ENCODE measurements at places on chromosomes 12 and 14.
A peak's percentile ranks its signal among the peaks of the same experiment; 100 is the strongest.

DNA sequence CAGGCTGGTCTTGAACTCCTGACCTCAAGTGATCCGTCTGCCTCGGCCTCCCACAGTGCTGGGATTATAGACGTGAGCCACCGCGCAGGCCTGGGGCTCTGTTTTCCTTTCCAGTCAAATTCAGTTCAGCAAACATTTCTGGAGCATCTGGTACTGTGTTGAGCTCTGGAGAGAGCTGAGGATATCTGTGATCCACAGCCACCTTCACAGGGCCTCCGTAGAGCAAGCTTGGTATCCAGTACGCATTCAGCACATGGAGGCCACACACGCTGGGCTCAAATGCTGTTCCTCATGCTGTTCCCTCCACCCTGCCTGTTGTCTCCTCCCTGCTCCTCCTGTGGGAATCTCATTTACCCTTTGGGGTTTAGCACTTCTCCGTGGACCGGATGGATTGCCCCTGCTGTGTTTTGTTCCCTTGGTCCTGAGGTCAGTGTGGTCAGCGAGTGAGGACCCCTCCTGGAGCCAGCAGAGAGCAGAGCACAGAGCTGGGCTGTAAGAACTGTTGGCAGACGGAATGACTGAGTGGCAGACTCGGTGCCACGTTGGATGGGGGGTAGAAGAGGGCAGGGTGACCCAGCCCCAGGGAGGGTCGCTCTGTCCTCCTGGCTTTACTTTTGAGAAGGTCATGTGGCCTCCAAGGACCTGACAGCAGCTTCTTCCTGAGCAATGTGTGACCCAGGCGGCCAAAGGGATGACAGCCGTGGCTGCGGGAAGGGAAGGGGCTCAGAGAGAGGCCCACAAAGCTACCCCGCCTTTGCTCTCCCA lies 891 bp downstream of the RPS6KL1 start:
- DNase-seq, result no peak

DNA sequence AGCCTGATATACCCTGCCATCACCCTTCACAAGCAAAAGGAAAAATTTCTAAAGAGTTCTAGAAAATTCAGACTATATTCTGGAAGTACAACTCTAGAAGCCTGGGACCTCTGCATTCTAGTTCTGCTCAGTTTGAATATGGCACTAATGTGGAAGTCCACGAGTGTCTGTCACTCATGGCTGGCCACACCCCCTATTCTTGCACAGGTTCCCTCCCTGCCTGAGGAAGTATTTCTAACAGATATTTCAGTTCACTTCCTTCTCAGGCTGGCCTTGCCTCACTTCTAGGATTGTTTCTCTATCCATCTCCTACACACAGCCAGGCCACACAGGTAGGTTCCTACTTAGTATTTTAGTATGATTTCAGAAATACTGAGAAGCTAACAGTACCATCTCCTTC lies 67.4 kb downstream of the PHLDA1 start:
- peak; percentile 50 for DNase-seq

DNA sequence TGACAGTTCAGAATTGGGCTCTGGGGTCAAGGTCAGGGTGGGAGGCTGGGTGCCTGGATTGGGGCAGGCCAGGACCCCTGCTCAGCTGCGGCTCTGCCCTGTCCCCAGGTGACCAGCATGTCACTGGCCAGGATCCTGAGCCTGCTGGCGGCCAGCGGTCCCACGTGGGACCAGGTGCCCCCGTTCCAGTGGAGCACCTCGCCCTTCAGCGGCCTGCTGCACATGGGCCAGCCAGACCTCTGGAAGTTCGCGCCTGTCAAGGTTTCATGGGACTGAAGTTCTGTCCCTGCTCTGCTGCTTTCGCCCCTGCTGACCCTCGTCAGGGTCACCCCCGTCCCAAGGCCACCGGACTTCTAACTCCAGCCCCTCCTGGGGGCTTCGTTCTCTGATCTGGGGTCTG lies 15.3 kb downstream of the SDS start:
- DNase-seq, result no peak

GRCh38 chr12:27653661-27654060 lies 42.6 kb upstream of the REP15 start:
- DNase-seq, result no peak

DNA sequence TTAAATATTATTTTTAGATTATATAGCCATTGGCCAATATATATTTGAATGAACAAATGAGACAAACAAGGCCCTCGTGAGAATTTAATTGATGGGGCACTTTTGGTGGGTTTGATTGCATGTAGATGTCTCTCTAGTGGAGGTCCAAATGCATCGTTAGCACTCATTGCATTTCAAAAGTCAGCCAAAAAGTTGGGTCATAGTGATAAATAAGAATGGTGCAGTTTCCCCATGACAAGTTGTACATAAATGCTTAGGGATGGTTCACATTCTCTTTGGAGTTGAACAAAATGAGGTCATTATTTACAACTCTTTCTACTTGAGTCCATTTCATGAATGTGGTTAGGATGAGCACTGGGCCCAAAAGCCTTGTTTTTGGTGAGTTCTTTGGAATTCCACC lies 1.0 kb downstream of the BEST3 start:
- no peak for DNase-seq

GRCh38 chr12:100688451-100688864 lies 106.1 kb upstream of the ANO4 start:
- DNase-seq, result no peak

- no peak for DNase-seq
Measured at GRCh38 chr12:115468087-115468510, 784.1 kb upstream of the TBX3 start.

- DNase-seq, result no peak
Measured at GRCh38 chr12:3879846-3880245, 6.6 kb upstream of the PARP11 start.

DNA sequence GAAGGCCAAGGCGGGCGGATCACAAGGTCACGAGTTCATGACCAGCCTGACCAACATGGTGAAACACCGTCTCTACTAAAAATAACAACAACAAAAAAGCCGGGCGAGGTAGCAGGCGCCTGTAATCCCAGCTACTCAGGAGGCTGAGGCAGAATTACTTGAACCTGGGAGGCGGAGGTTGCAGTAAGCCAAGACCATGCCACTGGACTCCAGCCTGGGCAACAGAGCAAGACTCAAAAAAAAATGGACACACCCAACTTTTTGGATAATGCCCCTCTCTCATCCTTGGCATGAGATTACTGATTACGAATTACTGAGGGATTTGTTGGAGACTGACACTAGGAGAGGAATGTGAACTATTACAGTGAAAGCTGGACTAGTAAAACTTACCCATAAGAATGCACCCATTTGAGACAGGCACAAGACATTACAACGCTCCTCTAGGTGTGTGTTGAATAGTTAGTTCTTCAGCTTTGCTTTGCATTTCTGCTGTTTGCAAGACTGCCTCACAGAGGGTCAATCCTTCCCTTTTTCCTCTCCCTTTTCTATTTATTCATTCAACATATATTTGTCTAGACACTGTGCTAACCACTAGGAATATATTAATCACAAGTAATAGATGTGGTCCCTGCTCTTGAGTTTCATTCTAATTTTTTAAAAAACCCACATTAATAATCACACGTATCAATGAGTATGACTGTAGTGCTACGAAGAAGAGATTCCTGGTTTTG lies 46.0 kb upstream of the OR5AU1 start:
- DNase-seq, result no peak

- peak; percentile 62 for DNase-seq
Measured at GRCh38 chr12:47276621-47277309, 197.0 kb upstream of the AMIGO2 start.

GRCh38 chr12:26044592-26044991 lies 80.2 kb downstream of the BHLHE41 start:
- peak; percentile 38 for DNase-seq

GRCh38 chr12:9763025-9763424 lies 2.3 kb upstream of the CD69 start:
- no peak for DNase-seq

DNA sequence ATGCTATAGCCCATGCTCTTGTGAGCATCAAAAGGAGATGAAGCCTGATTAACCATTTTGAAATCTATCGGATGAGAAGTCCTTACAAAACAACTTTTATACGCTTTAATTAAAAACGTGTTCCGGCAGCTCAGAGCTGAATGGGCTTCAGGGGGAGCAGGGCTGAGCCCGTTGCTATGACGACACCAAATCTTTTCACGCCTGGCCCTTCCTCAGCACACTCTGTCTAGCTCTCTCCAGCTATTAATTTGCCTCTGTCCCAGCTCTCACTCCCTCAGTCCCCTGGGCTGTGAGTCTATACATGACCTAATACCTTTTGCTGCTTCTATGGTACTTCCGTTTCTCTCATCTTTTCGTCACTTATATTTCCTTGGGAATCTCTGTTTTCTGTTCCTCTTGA lies 15.8 kb downstream of the FOXA1 start:
- no peak for DNase-seq
